ENCODE measurements at places on chromosomes 13 and 19. TPM values are rescaled to one million over a fixed set of nuclear protein-coding genes. Genes with fewer than 3 reads are reported as not detected.

The DCT gene
- not detected for total RNA-seq

The SLITRK6 gene
- not detected for total RNA-seq

The GNG7 gene
- under 0.01 TPM for total RNA-seq

The C19orf25 gene
- 23.7 TPM for total RNA-seq

The ATXN8OS gene
- not detected for total RNA-seq

The SIGLEC7 gene
- not detected for total RNA-seq

The IGLON5 gene
- not detected for total RNA-seq

The TMIGD2 gene
- not detected for total RNA-seq
